T-helper 2 cell treated with Interferon-gamma antibody and Interleukin-4, amounts not matched to agents 5 μg/mL and 100 μg/mL, for 36 hours (primary cell): ENCODE measurements at places on chromosomes 6 and 20.

DNA sequence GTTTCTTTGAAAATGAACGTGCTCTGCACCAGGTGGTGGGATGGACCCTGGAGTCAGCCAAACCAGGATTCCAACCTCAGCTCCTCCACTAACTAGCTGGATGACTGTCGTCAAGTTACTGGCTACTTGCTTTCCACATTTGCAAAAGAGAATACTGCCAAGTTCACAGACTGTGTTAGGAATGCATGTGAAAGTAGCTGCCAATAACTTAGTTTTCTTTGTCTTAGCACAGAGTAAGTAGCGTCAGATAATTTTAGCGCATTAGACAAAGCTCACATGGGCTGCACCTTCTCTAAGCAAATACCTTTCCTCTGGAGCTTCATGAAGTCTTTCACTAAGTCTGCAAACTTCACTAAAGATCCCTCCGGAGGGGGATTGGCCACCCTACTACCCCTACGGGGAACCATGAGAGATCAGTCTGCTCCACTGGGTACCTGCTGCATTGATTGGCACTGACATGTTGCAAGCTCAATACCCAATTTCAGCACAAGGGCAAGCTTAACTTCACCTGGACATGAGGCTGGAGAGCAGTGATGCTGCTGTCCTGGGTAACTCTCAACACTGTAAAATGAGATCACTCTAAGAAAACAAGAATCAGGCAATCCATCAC is 113.9 kb downstream of the MBOAT1 start:
- DNase-seq = no peak

GRCh38 chr20:45322952-45323383 is 14.9 kb upstream of the MATN4 start:
- no peak for DNase-seq

DNA sequence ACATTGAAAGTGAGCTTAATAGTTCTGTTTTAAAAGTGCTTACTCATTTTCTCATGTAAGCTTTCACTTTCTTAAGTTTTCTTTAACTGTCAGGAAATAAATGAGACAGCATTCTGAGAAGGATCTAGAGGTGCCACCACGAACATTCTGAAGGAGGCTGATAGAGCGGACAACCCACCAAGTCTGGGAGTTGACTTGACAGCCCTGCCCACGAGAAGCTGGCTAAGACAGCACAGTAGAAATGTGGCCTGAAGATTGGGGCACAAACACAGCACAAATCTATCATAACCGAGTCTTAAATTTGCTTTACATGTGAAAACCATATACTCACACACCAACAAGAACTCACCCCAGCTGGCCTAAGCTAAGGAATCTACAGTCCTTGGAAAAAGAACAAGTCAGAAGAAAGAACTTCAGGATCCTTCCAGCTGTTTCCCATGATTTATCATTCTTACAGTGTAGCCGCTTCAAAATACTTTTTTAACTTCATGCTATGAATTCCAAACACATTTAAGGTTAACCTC is 144.2 kb upstream of the TNFAIP3 start:
- peak; percentile 46 for DNase-seq

- no peak for DNase-seq
Observed at GRCh38 chr6:44162876-44163625, 4.4 kb downstream of the CAPN11 start.

GRCh38 chr6:153231048-153231646 is 100.1 kb upstream of the RGS17 start:
- peak; percentile 10 for DNase-seq

DNA sequence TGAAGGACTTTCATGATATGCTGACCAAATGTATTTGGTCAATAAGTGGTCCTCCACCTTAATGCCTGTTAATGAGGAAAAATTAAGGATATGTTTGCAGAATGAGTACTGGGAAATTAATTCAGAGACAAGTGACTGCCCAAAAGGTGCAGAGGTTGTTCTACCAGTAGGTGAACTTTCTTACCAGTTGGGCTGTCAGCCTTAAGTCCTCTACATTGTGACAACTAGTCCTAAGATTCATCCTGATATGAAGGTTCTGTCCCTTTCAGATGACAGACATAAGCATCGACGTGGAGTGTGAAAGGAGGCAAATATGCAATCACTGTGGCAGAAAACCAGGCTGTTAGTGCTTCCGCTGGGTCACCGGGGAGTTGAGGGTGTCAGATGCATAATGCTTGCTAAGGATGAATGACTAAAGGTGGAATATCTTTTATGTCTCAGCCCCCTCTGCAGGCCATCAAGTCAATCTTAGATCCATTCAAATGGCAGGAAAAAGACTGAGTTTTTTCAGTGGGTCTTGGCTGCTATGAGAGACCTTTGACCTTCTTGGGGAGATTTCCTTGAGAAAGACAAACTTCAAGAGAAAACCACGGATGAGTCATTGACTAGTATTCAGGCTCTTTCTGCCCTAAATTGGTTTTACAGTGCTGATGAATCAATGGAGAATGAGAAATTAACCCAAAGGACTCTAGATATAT is 226.0 kb downstream of the TPBG start:
- no peak for DNase-seq

- DNase-seq = no peak
Observed at GRCh38 chr20:11159728-11160127, 485.9 kb upstream of the JAG1 start.

- no peak for DNase-seq
Observed at GRCh38 chr6:149544646-149545257, 1.1 kb downstream of the PPIL4 start.

GRCh38 chr6:144248476-144249301 is 36.4 kb upstream of the UTRN start:
- DNase-seq = peak; percentile 10

GRCh38 chr6:21263531-21264287 is 329.8 kb upstream of the SOX4 start:
- peak; percentile 20 for DNase-seq

DNA sequence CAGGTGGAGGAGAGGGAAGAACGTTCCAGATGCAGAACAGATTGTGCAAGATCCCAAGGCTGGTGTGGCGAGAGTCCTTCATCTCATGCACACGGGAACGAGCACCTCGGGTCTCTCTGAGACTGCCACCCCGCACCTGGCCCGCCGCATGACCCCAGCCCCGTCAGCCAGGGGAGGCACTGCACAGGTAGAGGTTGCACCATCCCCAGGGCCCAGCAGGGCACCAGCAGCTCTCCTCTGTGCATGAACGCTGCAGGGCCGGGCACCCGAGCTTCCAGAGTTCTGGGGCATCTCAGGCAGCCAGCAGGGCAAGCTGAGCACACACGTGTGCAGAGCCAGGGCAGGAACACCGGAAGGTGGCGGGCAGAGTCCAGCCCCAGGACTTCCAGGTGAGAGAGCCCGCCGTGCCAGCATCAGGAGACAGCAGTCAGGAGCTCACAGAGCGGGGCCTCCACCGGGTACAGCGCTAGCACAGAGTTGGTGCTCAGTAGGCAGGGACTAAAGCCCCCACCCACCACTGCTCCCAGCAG is 193.2 kb downstream of the TAF4 start:
- no peak for DNase-seq

DNA sequence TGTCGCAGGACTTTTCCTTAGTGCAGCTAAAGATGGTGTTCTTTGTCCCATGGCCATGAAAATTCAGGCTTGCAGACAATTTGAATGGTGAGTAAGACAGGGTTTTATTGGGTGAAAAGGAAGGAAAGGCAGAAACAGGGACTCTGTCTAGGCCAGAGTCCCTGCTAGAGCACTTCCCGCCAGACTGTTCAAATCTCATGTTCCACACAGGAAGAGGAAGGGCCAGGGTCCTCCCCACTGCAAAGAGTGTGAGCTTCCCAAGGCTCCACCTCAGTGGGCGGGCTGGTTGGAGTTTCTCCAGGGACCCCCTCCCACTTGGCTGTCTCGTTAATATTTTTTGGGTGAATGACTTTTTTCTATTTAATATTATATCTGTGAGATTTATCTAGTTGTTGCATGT is 29.0 kb downstream of the COL19A1 start:
- DNase-seq = no peak

- DNase-seq = no peak
Observed at GRCh38 chr6:166361077-166361429, 18.7 kb upstream of the SFT2D1 start.

- no peak for DNase-seq
Observed at GRCh38 chr6:24907919-24908649, 27.7 kb downstream of the RIPOR2 start.

GRCh38 chr6:35686873-35687555 is 1.7 kb downstream of the FKBP5 start:
- DNase-seq = no peak

GRCh38 chr6:97067045-97067444 is 142.5 kb downstream of the KLHL32 start:
- no peak for DNase-seq

DNA sequence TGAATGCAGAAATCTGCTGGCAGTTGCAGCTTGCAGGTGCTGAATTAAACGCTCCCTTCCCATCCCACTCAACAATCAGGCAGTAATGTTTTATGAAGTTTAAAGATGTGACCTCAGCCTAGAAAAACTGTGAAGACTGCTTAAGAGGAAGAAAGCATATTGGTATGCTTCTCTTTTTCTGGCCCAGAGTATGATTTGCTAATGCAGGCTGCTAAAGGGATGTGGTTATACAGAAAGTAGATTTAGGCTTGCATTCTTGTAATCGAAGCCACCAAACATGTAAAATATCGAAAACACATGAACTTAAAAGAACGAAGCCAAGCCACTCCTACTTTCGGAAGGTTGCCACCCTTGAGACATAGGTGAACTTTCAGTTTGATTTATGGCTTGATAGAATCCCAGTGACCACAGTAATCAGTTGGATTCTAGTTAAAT is 40.7 kb downstream of the MAP3K5 start:
- peak; percentile 36 for DNase-seq

- DNase-seq = no peak
Observed at GRCh38 chr6:131692031-131692430, 9.2 kb downstream of the OR2A4 start.

- DNase-seq = no peak
Observed at GRCh38 chr6:159654483-159655098, 38.5 kb downstream of the SOD2 start.

- no peak for DNase-seq
Observed at GRCh38 chr6:16299861-16300260, 61.5 kb downstream of the GMPR start.
